ENCODE measurements at places on chromosomes 13 and 19. TPM values are rescaled to one million over a fixed set of nuclear protein-coding genes. Genes with fewer than 3 reads are reported as not detected.
A peak's percentile ranks its signal among the peaks of the same experiment; 100 is the strongest.

DNA sequence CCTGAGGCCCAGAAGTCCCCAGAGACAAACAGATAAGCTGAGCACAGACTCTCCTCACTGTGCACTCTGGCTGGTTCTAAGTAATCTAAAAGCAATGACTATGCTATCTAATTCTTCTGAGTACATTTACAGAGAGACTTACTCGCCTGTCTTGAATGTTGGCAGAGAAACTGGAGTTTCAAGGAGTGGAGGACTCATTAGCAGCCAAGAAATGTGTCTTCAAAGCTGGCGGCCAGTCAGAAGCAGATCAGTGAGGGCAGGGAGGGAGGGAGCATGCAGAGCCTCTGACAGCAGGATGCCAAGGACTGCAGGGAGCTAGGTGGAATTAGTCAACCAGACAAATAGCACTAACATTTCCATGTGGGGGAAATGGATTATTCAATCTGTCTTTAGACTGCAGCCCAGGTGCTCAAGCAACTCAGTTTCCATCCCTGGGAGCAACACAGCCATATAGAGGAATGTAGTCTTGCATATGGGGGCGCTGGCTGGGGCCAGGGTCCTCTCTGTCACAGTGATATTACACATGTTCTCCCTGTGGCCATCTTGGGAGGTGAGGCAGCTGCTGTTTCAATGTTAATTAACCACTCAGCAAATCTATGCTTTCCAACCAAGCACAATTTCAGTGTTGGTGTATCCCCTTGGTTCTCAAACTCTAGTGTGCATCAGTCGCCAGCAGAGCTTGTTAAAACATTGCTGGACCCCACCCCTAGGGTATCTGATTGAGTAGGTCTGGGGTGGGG is 97.9 kb downstream of the CCNA1 start:
- no peak overlapping the region for H3K4me3 ChIP-seq
- H3K4me1 ChIP-seq = no peaks in the 10 kb centered on the region
- H3K27me3 ChIP-seq = no peaks in the 10 kb centered on the region
- no peak for DNase-seq

DNA sequence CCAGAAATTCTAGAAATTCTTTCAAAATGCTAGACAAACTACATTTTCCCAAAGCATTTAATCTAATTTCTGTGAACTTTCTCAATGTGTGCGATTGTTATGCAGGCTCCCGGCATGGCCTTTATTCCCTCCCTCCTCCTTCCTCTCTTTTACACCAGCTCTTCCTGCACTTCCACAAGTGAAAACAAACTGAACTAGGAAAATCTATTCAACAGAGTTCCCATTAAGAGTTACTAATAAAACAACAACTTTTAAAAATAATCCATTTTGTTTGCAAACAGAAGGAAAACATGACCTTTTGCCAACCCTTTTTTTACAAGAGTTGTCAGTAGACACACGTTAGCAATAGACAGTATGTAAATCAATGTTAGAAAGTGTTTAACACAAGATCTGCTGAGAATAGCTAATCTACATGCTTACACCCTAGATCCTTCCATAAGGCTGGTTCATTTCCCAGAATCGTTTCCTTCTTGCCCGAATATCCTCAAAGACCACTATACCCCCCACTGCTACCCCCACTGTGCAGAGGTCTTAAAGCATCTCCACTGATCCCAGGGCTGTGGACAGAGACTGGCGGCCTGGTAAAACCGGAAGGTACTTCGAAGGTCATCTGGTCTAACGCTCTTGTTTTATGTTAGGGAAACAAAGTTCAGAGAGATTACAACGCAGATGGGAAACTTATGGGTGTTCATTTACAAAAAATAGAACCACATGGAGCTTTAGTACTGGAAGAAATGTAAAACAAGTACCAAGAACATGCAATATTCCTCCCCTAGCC is 98.0 kb downstream of the FOXO1 start:
- DNase-seq = no peak
- H3K4me1 ChIP-seq = no peaks in the 10 kb centered on the region
- H3K27ac ChIP-seq = no peak overlapping the region
- no peaks in the 10 kb centered on the region for H3K36me3 ChIP-seq
- no peak overlapping the region for H3K4me3 ChIP-seq
- H3K27me3 ChIP-seq = no peaks in the 10 kb centered on the region

The CRX gene
- total RNA-seq = not detected

DNA sequence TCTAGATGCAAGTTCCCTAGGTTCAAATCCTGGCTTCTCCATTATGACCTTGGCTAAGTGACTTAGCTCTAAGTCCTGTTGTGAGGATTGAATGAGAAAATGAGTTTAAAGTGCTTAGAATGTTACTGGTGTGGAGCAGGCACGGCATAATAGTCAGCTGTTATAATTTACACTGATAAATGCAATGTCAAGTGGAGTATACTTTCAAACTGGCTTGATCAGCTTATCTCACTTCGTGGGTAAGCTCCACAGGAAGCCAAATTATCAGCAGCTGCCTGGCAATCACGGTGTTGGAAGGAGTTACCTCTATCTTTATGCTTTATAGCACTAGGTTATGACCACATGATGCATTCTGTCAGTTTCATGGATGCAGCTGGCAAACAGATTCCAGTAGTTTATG is 272.8 kb downstream of the OLFM4 start:
- no peaks in the 10 kb centered on the region for H3K27me3 ChIP-seq
- H3K4me1 ChIP-seq = no peaks in the 10 kb centered on the region
- H3K27ac ChIP-seq = no peak overlapping the region
- no peak for DNase-seq
- no peaks in the 10 kb centered on the region for H3K36me3 ChIP-seq
- no peak overlapping the region for H3K4me3 ChIP-seq

GRCh38 chr13:82681535-82681934 is 1200.7 kb downstream of the SLITRK1 start:
- H3K27ac ChIP-seq = no peak overlapping the region
- DNase-seq = no peak
- H3K4me1 ChIP-seq = no peaks in the 10 kb centered on the region
- no peak overlapping the region for H3K4me3 ChIP-seq
- H3K27me3 ChIP-seq = no peaks in the 10 kb centered on the region

The FFAR3 gene
- 0.27 TPM for total RNA-seq

The ZNF227 gene
- 9.9 TPM for total RNA-seq

DNA sequence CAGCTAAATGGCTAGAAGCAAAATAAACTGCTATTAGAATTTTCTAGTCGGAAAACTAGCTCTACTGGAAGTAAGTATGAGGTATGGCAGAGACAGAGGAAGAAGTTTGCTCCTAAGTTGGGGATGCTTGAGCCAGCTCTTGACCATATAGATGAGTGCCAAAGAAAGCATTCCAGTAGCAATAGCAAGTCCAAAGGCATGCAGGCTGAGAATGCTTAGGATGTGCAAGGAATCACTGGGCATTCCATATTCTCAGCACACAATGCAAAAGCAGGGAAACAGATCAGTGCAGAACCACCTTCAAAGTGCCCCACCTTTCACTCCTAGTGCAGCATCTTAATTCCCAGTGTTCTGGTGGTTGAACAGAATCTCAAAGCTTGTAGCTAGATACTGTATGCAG is 32.9 kb downstream of the SERTM1 start:
- no peaks in the 10 kb centered on the region for H3K36me3 ChIP-seq
- H3K4me1 ChIP-seq = no peaks in the 10 kb centered on the region
- no peak overlapping the region for H3K27ac ChIP-seq
- no peaks in the 10 kb centered on the region for H3K27me3 ChIP-seq

GRCh38 chr19:32227561-32228165 is 117.7 kb upstream of the ZNF507 start:
- H3K4me1 ChIP-seq = no peaks in the 10 kb centered on the region
- H3K27me3 ChIP-seq = peaks cover 4% of the 10 kb centered on the region
- no peak for DNase-seq

DNA sequence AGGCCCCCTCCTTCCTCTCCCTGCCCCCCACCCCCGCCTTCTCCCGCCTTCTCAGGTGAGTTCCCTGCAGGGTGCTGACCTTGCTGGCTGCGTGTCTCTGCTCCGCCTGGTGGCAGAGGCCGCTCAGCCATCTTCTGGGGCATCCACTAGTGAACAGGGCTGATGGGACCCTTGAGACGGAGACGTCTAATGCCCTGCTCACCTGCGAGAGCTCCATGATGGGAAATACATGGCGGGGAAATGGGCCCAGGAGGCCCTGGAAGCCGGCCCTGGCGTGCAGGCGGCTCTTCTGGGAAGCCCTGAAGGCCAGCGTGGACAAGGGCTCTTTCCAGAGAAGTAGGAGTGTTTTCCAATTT is 15.2 kb upstream of the F7 start:
- H3K27me3 ChIP-seq = no peaks in the 10 kb centered on the region
- no peaks in the 10 kb centered on the region for H3K4me1 ChIP-seq
- DNase-seq = no peak
- H3K4me3 ChIP-seq = no peak overlapping the region

GRCh38 chr13:59266478-59267063 is 897.2 kb downstream of the DIAPH3 start:
- no peaks in the 10 kb centered on the region for H3K4me1 ChIP-seq
- no peaks in the 10 kb centered on the region for H3K36me3 ChIP-seq
- no peak for DNase-seq
- H3K27ac ChIP-seq = no peak overlapping the region

DNA sequence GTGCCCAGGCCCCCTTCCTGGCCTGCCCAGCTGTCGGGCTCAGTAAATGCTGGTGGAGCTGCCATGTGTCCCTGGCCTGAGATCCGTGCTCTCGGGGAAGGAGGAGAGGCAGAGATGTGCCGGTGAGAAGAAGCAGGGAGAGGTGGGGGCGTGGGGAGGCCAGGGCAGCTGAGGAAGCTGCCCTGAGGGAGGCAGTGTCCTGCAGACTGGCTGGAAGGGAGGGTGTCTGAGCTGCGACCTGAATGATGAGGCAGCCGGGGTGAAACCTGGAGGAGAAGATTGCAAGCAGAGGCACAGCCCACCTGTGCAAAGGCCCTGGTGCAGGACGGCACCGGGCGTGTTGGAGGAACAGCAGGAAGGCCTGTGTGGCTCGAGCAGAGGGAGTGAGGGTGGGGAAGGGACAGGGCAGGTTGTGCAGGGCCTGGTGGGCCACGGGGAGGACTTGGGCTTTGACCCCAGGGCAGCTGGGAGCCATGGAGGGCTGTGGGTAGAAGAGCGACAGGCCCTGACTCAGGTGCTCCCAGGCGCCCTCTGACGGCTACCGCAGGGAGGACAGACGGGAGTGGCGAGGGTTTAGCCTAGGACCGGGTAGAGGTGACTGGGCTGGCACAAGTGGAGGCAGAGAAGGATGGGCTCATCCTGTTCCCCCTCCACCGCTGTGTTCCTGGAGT is 14.0 kb upstream of the CELF5 start:
- H3K27me3 ChIP-seq = no peaks in the 10 kb centered on the region
- no peak overlapping the region for H3K27ac ChIP-seq
- no peaks in the 10 kb centered on the region for H3K4me1 ChIP-seq
- no peak overlapping the region for H3K4me3 ChIP-seq
- H3K36me3 ChIP-seq = peaks cover 6% of the 10 kb centered on the region

GRCh38 chr13:109971456-109972090 is 185.2 kb upstream of the IRS2 start:
- H3K36me3 ChIP-seq = no peaks in the 10 kb centered on the region
- H3K4me3 ChIP-seq = no peak overlapping the region
- no peak overlapping the region for H3K27ac ChIP-seq
- no peak for DNase-seq
- no peaks in the 10 kb centered on the region for H3K27me3 ChIP-seq
- H3K4me1 ChIP-seq = no peaks in the 10 kb centered on the region

DNA sequence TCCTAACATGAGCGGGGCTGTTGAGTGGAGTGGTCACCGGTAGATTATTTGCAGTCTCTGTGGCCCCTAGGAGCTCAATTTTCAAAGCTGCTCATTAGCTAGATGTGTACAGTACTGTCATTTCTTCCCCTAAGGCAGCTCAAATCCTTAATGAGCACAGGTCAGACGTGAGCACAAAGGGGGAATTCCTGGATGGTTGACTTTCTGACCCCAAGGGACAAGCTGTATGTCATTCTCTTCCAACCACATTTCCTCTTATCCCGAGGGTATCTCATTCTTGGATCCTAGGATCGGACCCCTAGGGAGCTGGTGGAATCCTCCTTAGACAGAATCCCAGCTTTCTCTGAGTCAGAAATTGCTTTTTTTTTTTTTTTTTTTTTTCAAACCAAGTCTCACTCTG is 5.7 kb upstream of the OR7G3 start:
- no peak overlapping the region for H3K4me3 ChIP-seq
- H3K4me1 ChIP-seq = no peaks in the 10 kb centered on the region
- no peak overlapping the region for H3K27ac ChIP-seq
- no peaks in the 10 kb centered on the region for H3K27me3 ChIP-seq
- DNase-seq = no peak

DNA sequence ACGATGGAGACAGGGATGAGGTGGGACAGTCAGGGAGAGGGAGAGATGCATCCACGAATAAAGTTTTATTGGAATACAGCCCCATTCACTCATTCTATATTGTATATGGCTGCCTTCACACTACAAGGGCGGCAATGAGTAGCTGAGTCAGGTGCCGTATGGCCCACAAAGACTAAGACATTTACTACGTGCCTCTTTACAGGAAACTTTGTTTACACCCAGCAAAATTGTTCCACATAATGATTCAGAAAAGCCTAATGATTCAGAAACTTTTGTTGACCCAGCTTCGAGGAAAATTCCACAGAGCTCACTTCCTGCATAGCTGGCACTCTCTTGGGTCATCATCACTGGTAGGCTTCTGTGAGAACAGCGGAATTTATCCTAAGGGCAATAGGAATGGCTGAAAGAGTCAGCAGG is 87.3 kb upstream of the PEG3 start:
- H3K4me1 ChIP-seq = no peaks in the 10 kb centered on the region
- no peak for DNase-seq
- H3K36me3 ChIP-seq = no peaks in the 10 kb centered on the region
- no peak overlapping the region for H3K4me3 ChIP-seq
- no peaks in the 10 kb centered on the region for H3K27me3 ChIP-seq

DNA sequence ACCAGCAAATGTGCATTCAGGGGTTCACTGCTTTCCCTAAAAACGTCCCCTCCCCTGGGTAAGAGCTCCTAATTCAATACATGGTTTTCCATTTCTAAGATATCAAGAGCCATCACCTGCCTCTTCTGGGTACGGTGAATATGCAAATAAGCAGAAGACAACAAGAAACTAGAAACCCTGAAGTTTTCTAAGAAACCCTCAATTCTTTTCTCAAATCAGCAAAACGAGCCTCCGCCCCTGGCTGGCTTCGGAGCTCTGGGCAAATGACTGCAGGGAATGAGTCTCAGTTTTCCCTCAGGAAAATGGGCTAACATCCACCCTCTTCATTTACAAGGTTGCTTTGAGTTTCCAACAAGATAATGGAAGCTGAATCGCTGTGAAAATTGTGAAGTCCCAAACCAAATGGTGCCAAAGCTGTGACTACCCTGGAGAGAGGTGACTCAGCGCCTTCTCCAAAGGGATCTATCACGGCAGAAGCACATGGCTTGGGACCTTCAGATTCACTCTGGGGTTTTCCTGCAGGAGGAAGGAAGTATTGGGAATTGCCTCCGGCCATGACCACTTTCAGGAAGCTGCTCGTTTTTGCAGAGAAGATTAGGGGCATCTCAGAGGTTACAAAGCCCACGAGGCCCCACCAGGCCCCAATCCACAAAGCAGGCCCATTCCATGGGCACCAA is 26.6 kb downstream of the KLF2 start:
- H3K4me3 ChIP-seq = no peak overlapping the region
- no peaks in the 10 kb centered on the region for H3K36me3 ChIP-seq
- no peak for DNase-seq
- H3K27me3 ChIP-seq = no peaks in the 10 kb centered on the region
- H3K4me1 ChIP-seq = no peaks in the 10 kb centered on the region

GRCh38 chr19:3687774-3688706 is 12.2 kb downstream of the PIP5K1C start:
- peak overlapping the region; percentile 30 for H3K4me3 ChIP-seq
- peak; percentile 60 for DNase-seq
- no peaks in the 10 kb centered on the region for H3K27me3 ChIP-seq
- H3K27ac ChIP-seq = no peak overlapping the region
- no peaks in the 10 kb centered on the region for H3K36me3 ChIP-seq
- no peaks in the 10 kb centered on the region for H3K4me1 ChIP-seq

- DNase-seq = no peak
- H3K4me3 ChIP-seq = no peak overlapping the region
- H3K27ac ChIP-seq = peak overlapping the region; percentile 68
- no peaks in the 10 kb centered on the region for H3K4me1 ChIP-seq
- no peaks in the 10 kb centered on the region for H3K27me3 ChIP-seq
These were observed 29.5 kb upstream of the RBM26 start for GRCh38 chr13:79435561-79435990.

Data from colonic mucosa (tissue), 4 donors.